ENCODE measurements at places on chromosomes 7 and 10.

GRCh38 chr7:30548845-30549244, 44.2 kb upstream of the GGCT start:
- DNase-seq = peak; percentile 47

DNA sequence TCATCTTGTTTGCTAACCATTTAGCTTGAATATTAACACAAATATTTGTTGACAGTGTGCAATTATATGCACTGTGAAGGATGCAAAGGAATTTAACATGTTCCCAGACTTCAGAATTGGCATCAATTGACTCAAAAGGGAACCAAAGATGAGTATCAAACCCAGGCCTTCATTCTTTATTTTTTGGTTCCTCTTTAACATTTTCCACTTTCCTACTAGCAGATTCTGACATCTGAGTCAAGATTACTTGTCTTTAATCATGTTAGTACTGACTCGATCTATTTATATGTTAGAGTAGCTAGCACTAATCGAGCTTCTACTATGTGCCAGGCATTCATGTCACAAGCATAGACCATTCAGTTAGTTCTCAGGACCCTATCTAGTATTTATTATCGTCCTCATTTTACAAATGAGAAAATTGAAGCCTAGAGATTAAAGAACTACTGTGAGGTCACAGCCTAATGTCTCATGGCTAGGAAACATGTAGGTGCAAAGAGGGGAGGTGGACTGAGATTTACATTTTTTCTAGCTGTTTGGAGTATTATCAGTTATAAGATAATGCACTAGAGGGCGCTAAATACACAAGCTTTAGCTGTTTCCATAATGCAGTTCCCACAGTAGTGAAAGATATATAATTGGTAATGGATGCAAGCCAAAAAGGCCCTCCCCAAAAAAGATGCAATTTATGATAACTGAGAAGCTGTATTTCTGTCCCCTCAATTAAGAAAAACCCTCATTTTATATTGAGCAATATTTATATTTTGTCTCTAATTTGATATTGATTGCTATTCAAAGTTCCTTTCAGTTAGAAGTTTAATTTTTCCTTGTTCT, 32.9 kb upstream of the KMT2E start:
- peak; percentile 21 for DNase-seq

DNA sequence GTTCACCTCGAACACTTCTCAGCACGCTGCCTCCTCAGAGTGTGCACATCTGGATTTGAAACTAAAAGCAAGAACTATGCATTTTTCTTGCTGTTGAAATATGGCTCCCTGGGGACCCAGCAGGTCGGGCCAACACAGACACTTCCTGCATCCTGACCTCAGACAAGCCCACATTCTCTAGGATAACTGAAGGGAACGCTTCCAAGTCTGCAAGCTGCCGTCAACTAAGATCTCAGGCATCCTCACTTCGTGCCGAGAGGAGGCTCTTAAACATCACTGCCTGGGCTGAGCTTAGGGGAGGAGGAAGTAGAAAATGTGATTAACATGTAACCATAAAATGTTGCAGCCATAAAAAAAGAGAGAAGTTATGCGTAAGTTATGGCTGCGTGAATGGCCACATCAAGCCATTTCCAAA, 65.5 kb downstream of the PYROXD2 start:
- DNase-seq = no peak

DNA sequence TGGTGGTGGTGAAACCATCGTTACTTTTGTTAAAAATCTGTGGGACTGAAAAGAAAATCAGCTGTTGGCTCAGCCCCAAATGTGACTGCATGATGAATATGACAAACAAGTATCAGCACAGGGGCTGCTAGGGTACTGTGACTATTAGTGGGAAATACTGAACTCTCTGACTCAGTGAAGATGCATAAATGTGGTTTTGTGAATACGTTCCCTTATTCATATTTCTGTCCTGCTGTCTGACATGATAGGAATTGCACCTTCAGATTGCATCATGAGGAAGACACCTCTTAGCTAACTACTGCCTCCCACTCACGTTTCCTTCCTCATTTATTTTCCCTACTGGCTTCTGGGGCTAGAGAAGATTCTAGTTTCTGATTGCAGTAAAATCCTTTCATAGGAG, 1.4 kb downstream of the CLEC5A start:
- DNase-seq = no peak

DNA sequence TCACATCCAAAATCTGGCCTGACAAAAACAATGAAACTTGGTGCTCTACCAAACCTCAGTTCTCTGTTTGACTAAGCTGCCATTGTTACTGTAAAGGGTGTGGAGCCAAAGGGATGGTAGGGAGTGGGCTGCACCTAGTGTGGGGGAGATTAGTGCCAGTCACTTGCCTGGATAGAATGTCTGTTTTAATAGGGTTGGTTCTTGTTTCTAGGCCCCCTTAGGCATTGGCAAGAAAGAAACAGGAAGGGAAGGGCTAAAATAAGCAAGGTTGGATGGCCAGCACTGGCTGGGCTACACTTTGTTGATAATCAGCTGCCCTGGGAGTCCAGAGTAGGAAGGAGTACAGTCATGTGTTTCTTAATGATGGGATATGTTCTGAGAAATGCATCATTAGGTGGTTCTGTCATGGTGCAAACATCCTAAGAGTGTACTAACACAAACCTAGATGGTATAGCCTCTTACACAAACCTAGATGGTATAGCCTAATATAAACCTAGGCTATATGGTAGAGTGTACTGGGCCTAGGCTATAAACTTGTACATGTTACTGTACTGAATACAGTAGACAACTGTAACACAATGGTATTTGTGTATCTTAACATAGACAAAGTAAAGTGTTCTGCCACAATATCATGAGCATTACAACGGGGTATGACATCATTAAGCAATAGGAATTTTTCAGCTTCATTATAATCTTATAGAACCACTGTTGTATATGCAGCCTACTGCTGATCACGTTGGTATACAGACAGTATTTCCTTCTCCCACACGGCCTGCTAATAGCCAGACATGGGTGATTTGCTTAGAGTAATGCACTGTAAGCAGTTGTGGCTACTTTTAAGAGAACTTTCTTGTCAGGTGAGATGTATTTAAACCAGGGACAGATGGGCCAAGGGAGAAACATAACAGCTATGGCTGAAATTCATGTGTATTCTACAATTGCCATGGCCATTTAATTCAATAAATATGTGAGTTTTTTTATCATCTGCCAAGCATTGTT, 15.4 kb downstream of the BBIP1 start:
- no peak for DNase-seq

DNA sequence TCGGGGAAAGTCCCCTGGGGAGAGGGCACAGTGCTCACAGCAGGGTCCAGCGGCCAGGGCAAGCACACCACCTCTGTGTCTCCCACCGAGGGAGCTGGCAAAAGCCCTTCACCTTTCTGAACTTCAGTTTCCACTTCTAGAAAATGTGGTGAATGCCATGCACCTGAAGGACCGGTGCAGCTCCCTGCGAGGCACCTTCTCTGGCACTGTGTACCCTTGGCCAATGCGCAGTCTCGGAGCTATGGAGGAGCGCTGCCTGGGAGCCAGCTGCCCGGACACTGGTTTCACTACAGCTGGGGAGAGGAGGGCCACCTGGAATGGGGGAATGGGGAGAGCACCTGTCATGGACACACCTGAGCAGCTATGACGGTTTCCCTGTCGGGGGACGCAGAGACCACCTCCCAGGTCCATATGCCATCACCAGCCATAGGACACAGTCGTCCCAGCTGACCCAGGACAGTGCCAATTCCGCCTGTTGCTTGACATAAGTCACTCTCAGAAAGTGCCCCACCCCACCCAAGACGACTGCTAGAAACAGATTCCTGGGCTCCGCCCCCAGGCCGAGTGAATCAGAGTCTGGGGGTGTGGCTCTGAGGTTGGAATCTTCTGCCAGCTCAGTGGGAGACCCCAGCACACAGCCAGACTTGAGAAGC, 16.8 kb downstream of the RASGEF1A start:
- DNase-seq = peak; percentile 18

- DNase-seq = no peak
Observed at GRCh38 chr7:31526864-31527263, 13.0 kb downstream of the ITPRID1 start.

DNA sequence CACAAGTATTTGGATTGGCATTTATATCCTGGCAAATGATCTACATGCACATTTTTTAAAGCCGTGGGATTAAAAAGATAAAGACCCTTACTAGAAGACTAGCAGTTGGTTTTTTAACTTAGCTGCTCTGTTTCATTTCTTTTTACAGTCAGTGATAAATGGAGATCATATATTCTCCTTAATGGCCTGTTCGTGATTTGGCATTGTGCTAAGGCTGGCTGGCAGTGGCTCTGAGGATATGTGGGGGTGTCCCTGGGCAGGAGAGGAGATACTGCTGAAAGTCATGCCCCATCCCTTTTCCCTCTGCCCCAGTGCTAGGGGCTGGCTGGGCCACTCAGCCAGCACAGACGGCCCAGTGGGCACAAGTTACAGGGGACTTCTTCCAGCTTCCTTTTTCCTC, 341.7 kb downstream of the PRPF18 start:
- no peak for DNase-seq

GRCh38 chr7:129532375-129532774, 30.0 kb downstream of the SMKR1 start:
- no peak for DNase-seq

DNA sequence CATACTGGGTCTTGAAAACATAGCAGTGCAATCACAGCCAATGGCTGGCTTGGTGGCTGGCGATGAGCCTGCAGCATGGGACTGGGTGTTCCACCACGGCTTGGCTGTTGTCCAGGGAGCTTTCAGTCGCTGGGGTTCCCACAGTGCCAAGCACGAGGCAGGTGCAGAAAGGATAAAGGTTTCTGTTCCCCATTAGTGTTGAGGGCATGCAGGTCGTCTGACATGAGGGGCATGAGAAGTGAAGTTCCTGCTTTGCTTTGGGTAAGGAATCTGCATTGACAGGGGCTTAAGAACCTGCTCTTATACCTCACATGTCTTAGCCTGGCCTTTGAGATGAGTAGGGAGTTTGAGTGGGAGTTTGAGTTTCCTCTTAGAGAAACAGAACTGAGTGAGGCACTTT, 9.0 kb upstream of the CFTR start:
- no peak for DNase-seq

Measured in activated CD8-positive, alpha-beta T cell treated with anti-CD3 and anti-CD28 coated beads, Interleukin-2, amount 10 ng/mL, durations not matched to agents 7 days and 5 days (primary cell).